Activated naive CD4-positive, alpha-beta T cell treated with anti-CD3 and anti-CD28 coated beads, Interleukin-2, amount 50 U/mL, for 72 hours (primary cell): ENCODE measurements at places on chromosomes 6 and 20. TPM values are rescaled to one million over a fixed set of nuclear protein-coding genes. Genes with fewer than 3 reads are reported as not detected.

Gene CALHM5
- not detected for total RNA-seq

Gene DEFB110
- total RNA-seq, result not detected

Gene PHACTR3
- total RNA-seq, result not detected

Gene PKIB
- 1.0 TPM for total RNA-seq

Gene PPP1R3G
- total RNA-seq, result 0.47 TPM

Gene PNLDC1
- 0.35 TPM for total RNA-seq

Gene MUCL3
- total RNA-seq, result not detected
